ENCODE measurements at places on chromosomes 7 and 10.

DNA sequence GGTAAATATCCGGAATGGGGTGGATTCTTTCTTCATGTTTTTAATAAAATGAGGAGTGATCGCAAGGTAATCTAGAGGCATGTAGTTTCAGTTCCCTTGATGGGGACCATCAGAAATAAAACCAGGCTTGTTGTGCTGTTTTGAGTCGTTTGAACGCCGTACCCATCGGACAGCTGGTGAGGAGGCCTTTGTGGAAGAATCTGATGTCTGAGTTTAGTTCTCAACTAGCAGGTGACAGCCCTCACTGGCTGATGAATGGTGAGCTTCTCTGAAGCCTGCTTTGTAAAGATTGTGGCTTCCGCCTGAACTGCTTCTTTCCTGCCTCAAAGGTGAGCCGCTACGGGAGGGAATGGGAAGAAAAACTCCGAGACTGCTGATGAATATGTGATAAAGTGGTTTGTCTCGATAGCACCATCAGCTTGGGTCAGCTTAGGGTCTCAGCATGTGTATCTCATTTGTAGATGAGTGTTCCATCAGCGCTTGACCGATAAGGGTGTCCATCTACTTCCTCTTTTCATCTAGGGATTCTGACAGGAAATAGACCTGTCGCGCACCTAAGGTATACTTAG, 977 bp downstream of the TMEM248 start:
- DNase-seq = no peak

DNA sequence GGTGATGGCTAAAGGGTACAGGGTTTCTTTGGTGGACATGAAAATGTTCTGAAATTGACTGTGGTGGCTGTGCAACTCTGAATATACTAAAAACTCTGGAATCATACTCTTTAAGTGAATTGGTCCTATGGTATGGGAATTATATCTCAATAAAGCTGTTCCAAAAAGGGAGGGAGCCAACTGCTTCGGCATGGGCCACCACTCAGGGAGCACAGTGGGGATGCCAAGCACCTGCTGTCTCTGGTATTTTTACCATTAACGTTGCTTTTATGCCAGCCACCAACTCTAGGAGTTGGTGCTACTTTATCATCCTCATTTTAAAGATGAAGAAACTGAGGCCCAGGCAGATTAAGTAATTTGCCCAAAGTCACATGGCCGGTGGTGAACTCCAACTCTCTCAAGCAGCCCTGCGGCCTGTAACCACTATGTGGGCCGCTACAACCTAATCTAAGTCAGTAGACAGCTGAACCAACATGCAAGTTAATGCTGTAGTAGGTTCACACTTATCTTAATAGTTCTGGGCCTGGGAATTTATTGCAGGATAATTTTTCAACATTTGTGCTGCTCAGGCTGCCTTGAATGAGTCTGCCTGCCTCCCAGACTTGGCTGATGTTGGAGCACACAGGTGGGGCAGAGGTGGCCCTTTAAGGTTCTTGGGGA, 20.8 kb downstream of the SH3PXD2A start:
- DNase-seq = no peak

GRCh38 chr10:126673565-126673964, 3.1 kb upstream of the C10orf90 start:
- no peak for DNase-seq

DNA sequence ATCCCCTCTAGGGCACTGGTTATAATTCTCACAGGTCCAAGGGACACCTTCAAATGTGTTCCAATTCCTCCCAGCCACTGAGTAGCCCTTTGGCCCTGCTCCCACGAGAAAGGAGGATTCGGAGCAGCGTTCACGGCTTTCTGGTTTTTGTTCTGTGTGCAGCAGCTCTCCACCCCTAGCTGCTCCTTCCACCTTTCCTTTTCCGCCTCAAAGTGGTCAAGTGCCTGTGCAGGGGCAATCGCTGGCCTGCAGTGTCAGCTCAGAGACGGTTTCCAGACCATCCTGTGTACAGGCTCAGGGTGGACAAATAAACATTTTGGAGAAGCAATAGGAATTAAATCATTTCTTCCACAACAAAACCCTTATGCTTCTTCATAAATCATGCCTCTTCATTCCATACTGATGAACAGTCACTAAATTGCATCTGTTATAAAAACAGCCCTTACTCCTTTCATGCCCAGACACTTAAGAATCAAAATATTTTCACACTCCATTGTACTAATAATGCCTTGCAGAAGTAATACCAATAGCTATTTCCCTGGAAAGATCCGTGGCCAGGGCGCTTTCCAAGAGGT, 1.1 kb downstream of the KIAA1549 start:
- no peak for DNase-seq

DNA sequence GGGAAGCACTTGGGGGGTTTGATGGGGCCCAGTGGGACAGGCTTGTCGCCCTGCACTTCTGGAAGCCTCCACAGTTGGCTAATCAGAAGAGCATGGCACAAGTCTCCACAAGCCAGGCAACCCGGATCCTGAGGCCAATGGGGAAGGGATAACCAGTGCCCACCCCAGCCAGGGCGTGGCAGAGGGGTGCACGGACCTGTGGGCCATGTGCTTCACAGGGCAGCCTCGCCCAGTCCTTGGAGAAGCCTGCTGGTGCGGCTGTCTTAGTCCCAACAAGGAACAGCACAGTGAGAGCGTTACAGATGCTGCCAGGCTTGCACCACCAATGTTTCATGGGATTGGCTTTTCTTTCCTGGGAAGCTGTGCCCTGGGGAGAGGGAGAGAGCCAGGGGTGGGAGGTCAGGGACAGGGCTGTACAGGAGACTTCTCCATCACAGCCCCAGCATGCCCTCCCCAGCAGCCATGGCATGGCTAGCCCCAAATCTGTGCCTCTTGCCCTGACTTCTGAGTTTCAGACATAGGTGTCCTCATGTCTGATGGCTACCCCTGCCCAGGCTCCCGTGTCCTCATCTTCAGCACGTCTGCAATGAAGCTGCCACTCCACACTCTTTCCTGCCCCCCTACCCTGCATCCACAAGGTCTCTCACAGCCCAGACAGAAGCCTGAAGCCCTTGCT, 116.0 kb downstream of the PTPN20 start:
- DNase-seq = peak; percentile 6

- no peak for DNase-seq
These were observed 27.7 kb downstream of the ALDH18A1 start for GRCh38 chr10:95628786-95629185.

- DNase-seq = no peak
These were observed 84.9 kb upstream of the PPP1R17 start for GRCh38 chr7:31602041-31602625.

GRCh38 chr7:70893971-70894715, 237.8 kb upstream of the GALNT17 start:
- DNase-seq = no peak

GRCh38 chr7:118436663-118437062, 212.2 kb downstream of the ANKRD7 start:
- no peak for DNase-seq

DNA sequence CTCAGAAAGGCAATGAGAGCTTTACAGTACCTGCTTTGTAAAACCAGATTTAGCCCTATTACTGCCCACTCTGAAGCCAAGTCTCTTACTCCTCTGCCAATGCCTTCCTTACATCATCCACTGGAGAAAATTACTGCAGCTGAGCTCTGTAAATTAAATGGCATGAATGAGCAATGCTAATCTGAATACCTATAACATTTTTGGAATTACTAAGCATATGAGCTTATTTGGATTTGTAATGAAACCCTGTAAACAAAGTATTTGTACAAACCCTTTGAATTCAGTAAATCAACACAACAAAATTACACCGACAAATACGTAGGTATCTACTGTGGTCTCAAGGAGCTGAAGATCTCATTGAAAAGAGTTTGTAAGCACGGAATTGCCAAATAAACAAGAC, 12.1 kb upstream of the CCNY start:
- DNase-seq = no peak

DNA sequence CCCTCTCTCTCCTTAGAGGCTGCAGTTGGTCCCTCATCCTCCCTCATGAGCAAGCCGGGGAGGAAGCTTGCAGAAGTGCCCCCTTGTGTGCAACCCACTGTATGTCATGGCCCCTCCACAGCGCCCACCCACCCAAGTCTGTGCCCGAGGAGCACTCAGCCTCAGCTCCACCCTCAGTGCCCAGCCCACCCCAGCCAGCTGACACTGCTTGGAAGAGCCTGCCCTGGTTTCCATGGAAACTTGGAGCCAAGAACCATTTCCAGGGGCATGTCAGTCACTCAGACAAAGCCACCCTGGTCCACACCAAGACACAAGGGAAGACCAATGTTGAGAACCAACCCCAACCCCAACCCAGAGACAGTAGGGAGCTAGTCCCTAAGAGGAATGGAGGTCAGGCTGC, 79.5 kb downstream of the PAX2 start:
- no peak for DNase-seq

GRCh38 chr7:5200561-5201235, 10.7 kb downstream of the WIPI2 start:
- no peak for DNase-seq

- DNase-seq = no peak
These were observed 45.0 kb upstream of the IFRD1 start for GRCh38 chr7:112405286-112405685.

DNA sequence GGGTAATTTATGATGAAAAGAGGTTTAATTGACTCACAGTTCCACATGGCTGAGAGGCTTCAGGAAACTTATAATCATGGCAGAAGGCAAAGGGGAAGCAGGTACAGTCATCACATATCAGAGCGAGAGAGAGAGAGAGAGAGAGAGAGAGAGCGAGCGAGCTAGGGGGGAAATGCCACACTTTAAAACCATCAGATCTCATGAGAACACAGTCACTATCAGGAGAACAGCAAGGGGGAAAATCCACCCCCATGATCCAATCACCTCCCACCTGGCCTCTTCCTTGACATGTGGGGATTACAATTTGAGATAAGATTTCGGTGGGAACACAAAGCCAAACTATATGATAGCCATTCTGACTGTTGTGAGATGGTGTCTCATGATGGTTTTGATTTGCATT, 576.3 kb downstream of the GFRA1 start:
- no peak for DNase-seq

DNA sequence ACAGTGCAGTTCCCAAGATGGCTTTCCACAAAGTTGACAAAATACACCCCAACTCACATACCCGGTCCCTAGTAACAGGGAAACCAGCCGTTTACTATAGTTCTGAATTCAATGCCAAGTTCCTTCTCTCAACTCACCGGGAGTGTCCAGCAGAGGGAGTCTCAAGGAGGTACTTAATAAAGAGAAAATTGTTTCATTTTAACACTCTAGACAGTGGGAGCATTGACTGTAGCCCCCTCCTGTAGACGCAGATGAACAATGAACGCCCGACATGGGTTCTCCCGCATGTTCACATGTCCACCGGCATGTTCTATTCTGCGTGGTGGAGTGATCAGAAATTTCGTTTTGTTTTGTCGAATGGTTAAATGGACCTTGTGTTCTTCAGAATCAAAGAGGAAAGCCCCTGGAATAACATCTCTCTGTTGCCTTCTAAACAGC, 1.9 kb downstream of the HIPK2 start:
- DNase-seq = peak; percentile 38

GRCh38 chr7:24722386-24723177, 34.7 kb downstream of the GSDME start:
- DNase-seq = no peak

DNA sequence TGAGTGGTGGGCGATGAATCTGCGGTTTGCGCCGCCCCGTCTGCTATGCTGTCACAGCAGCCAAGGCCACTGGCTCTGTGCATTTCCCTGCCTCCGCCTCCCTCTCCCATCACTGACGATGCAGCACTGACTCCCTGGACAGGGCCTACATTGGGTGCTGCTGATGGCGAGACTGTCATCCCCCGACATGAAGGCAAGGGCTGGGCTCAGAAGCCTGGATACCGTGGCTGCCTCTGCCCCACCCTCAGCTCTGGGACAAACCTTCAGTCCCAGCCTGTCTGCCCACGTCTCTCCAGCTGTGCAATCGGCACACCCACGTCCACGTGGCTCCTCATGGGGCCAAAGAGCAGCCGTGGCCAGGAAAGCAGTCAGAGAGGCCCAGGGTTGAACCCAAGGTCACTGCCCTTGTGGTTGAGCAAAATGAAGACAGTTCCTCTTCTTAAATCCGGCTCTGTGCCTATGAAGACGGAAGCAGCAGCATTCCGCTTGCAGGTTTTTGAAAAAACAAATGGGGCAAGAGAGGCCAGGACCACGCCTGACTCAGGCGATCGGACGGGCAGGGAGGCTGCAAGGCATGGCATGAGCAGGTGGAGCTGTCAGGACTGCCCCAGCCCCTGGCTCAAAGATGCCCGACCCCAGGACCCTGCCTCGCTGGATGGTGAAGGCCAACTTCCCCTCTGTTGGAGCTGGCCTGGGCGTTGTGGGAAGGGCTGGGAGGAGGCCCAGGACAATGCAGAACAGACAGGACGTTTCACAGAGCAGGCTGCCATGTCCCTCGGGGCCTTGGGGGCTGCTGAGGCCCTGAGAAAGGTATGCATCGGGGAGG, 517.5 kb downstream of the DNAJB6 start:
- DNase-seq = no peak

DNA sequence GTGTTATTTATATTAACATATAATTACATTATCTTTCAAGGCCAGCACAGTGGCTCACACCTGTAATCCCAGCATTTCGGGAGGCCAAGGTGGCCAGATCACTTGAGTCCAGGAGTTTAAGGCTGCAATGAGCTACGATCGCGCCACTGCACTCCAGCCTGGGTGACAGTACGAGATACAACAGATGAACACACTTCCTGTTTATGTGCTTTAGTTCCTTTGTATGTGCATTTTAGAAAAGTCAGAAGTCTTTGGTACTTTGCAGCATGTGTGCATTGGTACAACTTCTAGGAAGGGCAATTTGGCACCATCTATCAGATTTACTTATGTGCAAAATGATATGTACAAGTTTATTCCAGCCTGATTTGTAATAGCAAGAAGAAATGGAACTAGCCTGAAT, 13.3 kb downstream of the SLC35G1 start:
- DNase-seq = no peak

DNA sequence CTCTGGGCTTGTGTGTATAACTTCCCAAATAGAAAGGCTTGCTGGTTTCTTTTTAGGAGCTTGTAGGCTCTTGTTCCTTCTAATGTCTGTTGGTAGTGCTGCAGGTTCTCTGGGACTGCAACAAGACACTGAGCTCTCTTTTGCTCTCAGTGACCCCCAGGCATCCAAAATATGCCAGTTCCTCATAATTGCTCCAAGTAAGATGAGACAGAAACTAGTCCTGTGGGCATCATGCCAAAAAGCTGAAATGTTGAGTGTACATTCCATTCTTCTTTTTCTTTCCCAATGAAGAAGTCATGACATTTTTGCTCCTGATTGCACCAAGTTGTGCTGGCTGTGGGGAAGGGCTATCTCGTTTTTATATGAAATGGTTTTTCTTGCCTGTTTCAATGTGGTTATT, 7.1 kb upstream of the BTBD16 start:
- DNase-seq = no peak

DNA sequence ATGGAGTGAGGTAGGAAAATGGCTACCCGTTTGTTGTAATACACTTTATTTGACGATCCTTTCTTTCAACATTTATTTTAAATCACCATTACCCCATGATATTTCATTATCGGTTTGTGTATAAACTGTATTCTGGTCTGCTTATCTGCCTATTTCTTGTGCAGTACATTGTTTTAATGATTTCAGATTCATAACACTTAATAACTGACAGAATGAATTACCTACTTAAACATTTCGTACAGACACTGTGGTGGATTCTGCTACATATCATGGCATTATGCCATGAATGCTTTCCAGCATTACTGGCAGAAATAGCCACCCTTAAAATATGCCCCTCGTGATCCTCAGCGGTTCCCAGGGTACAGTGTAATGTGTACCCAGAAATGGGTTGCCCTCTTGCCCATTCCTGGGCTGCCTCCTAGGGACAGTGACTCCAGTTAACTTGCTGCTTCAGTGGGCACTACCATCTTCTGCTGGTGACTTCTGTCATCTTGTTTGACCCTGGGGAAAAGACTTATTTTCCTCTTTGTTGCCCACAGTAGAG, 74.5 kb downstream of the C1GALT1 start:
- DNase-seq = no peak

Data from central memory CD8-positive, alpha-beta T cell (primary cell).